NCI-H524 (cell line): ENCODE measurements at places on chromosomes 13 and 19.

- DNase-seq = no peak
Measured at GRCh38 chr19:16969135-16969534, 57.5 kb downstream of the CPAMD8 start.

DNA sequence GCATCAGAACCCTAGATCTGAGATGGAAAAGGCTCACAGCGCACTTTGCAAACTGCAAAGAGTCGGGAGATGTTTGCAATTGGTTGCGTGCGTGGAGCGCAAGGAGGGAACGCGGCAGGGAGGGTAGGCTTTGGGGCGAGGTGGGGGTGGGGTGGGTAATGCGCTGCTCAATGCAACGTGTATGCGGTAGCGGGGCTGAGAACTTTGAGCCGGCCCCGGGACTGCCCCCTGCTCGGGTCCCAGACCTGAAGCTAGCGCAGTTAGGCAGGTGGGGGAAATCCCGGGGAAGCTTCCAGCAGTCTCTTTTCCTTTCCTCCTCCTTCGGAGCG lies 971 bp downstream of the FOSB start:
- peak; percentile 32 for DNase-seq

- DNase-seq = no peak
Measured at GRCh38 chr13:106163426-106163825, 372.0 kb downstream of the EFNB2 start.

GRCh38 chr13:87536499-87536898 lies 134.7 kb upstream of the SLITRK5 start:
- no peak for DNase-seq

DNA sequence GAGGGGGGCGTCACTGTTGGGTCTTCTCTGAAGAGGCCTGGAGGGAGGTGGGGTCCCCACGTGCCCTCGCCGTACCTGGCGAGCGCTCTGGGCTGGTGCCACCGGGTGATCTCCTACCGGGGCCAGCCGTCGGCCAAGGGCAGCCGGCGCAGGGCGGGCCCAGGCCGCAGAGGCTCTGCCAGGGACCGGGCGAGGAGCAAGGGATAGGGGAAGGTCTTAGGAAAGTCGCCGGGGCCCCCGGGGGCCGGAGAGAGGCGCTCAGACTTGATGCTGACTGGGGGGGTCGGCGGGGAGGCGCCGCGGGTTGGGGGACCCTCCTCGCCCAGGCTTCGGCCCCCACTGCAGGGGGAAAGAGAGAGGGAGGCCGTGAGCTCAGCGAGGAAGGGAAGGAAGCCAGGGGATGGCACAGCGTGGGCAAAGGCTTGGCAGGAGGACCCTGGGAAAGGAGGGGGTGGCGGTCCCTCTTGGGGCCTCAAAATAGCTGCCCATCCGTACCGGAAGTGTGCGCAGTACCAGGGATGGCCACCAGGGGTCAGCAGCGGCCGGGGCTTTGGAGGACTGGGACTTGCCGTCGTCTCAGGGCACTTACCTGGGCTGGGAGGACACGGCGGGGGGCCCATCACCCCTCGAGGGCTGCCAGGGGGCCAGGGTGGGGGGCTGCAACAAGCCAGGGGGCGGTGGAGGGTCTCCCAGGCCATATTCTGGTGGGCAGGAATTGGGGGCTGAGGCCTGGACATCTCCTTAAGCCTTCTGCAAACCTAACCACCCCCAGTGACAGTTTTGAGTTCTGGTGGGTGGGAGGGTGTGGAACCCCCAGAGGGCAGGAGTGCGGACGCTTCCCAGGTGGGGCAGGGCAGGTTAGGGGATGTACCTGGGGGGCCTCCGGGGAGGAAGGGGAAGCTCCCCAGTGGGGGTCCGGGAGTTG lies 7.7 kb upstream of the TMEM161A start:
- peak; percentile 63 for DNase-seq

DNA sequence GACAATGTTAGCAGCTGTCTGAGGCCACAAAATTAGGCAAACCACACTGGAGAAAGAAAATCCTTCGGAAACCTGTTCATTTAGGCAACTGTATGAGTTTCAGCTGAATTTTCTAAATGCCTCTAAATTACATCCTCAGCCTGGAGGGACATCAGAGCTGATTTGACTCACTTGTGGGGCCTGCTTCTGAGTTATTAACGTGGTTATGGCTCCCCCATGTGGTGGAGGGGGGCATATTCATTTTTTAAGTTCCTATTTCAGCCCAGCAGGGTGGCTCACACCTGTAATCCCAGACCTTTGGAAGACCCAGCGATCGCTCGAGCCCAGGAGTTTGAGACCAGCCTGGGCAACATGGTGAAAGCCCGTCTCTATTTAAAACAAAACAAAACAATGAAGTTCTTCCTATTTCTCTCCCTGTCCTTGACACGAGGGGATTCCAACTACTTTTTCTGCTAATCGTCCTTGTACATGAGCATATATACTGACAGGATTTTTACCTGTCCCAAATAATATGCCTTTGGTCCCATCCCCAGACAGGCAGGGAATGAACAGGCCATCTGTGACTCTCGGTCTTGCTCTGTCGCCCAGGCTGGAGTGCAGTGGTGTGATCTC lies 31.5 kb upstream of the HIF3A start:
- peak; percentile 68 for DNase-seq

DNA sequence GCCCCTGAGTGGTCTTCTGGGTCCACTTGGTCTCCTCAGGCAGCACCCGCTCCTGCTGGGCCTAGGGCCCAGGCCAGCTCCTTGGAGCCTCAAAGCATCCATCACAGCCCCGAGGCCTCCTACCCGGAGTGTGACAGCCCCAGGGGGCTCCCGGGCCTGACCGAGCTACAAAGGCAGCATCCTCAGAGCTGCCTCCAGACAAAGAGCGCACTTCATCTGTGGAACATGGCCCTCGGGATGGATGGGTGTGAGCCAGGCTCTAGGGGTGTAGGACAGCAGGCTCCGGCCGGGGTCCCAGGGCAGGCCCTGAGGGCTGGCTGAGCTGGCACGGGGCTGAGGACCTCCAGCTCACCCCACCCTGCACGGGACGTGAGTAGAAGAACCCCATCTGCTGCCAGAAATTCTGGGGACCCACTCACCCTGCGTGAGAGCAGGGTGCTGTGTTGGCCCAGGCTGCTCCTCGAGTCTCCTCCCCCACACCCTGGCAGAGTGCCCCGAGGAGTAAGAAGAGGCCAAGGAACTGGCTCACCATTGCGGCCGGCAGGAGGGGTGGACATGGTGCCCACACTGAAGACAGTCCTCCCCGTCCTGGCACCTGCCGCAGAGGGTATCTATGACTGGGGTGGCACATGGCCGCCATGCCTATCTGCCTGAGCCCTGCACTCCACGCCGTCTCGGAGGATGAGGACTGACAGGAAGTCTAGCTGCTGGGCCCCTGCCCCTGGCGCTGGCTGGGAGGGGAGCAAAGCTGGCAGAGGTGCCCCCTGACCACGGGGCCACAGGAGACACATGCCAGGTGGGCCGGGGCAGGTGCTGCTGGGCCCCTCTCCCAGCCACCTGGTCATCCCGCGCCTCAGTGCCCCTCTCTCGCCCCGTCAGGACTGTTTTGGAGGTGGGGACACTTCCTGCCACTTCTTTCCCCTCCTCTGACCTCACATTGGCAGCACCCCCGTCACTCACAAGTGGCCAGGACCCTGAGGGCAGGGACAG lies 22.3 kb downstream of the CEBPG start:
- DNase-seq = no peak

- no peak for DNase-seq
Measured at GRCh38 chr19:30310602-30311263, 61.5 kb upstream of the ZNF536 start.

GRCh38 chr19:38039966-38040365 lies 133.0 kb downstream of the SIPA1L3 start:
- DNase-seq = no peak

DNA sequence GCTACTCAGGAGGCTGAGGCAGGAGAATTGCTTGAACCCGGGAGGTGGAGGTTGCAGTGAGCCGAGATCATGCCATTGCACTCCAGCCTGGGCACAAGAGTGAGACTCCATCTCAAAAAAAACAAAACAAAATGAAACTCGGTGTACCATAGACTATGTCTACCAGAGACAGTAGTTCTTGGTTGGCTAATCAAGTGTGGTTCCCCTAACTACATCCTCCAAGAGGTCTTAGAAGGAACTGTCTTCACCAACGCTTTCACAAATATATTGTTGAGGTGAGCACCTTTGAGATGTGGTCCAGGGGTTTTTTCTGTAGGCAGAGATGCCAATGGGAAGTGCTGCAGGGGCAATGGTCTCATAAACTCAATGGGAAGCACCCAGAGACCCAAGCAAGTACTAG lies 48.0 kb downstream of the RFC3 start:
- DNase-seq = no peak

GRCh38 chr19:33399745-33400681 lies 26.5 kb downstream of the CEBPG start:
- DNase-seq = no peak

DNA sequence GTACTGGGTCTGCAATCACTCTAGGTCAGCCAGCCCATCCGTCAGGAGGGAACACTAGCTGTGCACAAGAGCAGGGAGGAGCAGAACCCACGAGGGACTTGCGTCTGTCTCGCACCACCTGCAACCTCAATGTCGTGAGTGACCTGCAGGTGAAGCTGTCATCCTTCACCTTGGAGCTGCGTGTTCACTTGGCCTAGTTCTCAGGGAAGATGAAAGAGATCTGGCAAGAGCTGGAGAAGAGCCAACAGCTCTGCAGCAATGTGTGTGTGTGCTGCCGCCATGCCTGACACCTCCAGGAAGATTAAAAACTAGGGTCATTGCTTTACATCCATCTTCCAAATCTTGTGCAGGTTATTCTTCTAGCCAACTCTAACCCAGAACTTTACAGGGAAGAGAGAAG lies 117.6 kb upstream of the MRI1 start:
- DNase-seq = no peak

DNA sequence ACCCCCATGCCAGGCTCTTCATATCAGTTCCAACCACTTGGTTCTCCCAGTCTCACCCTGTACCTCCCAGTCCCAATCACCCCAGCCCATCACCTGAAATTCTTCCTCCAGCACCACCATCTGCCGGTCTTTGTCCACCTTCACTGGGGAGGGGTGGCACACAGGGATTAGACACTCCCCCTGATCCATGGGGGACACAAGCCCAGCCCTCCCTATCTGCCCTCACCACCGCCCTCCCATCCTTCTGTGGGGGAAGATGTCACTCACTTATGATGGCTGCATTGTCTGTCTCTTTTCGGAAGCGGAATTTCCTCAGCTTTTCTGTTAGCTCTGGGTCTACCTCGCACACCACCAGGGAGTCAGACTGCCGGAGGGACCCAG lies 685 bp downstream of the GMFG start:
- DNase-seq = no peak
